ENCODE measurements at places on chromosomes 12 and 14.
A peak's percentile ranks its signal among the peaks of the same experiment; 100 is the strongest.

- H3K36me3 ChIP-seq: no peaks in the 10 kb centered on the region
- H3K4me3 ChIP-seq: no peak overlapping the region
- H3K4me1 ChIP-seq: no peaks in the 10 kb centered on the region
- no peak overlapping the region for H3K27ac ChIP-seq
- no peak for DNase-seq
These were observed 600.2 kb downstream of the TRHDE start for GRCh38 chr12:72872238-72872887.

- H3K4me3 ChIP-seq: peak overlapping the region; percentile 79
- no peak for DNase-seq
- H3K4me1 ChIP-seq: peaks cover 24% of the 10 kb centered on the region
- H3K27ac ChIP-seq: peak overlapping the region; percentile 89
These were observed 357 bp downstream of the HOMEZ start for GRCh38 chr14:23285530-23286019.

DNA sequence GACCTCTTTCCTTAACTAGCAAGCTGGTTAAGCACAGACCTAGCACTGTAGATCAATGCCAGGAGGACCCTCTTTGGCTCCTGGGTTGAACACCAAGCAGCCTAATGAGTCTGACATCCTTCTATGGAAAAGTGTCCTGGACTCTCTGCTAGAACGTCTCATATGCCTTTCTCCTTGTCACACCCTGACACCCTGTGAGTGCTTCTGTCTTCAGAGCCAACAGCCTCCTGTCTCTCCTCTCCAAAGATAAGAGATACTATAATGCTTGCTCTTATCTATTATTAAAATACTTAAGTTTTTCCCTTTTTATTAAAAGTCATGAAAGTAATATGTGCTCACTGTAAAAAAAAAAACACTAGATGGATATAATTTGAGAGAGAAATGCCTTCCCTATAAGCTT lies 222.7 kb downstream of the FOXN3 start:
- no peak for DNase-seq
- H3K4me1 ChIP-seq: no peaks in the 10 kb centered on the region
- H3K27ac ChIP-seq: no peak overlapping the region
- H3K4me3 ChIP-seq: no peak overlapping the region
- H3K27me3 ChIP-seq: no peaks in the 10 kb centered on the region
- peaks cover 5% of the 10 kb centered on the region for H3K36me3 ChIP-seq

- H3K4me3 ChIP-seq: no peak overlapping the region
- H3K27me3 ChIP-seq: no peaks in the 10 kb centered on the region
- no peaks in the 10 kb centered on the region for H3K4me1 ChIP-seq
- H3K36me3 ChIP-seq: no peaks in the 10 kb centered on the region
These were observed 501.1 kb downstream of the APAF1 start for GRCh38 chr12:99146185-99146584.

DNA sequence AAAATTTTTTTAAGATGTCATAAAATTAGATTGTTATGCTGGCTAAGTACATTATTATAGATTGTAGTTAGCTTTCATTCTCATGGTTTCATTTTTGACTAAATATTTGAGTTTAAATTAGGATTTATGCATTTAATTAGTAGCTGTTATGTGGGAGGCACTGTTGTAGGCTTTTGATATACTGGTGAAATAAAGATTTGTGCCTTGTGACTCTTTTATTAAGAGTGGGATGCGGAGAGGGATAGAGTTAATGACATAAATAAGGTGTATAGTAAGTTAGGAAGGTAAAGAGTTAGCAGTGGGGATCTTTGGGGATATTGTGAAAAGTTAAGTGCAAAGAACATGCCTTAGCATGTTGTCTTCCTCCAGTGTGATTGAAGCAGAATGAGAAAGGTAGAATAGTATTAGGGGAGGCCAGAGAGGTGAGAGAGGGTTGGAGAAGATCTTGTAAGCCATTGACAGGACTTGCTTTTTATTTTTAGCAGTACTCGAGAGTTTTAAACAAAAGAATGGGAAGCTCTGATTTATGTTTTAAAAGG lies 8.8 kb downstream of the ARHGAP5 start:
- H3K36me3 ChIP-seq: peaks cover 6% of the 10 kb centered on the region
- no peaks in the 10 kb centered on the region for H3K27me3 ChIP-seq
- H3K27ac ChIP-seq: no peak overlapping the region
- peaks cover 40% of the 10 kb centered on the region for H3K4me1 ChIP-seq

Data from lower lobe of right lung (tissue), 2 donors.